Activated CD8-positive, alpha-beta memory T cell treated with anti-CD3 and anti-CD28 coated beads, Interleukin-2, amount 10 ng/mL, durations not matched to agents 7 days and 5 days (primary cell): ENCODE measurements at places on chromosomes 4 and X. TPM values are rescaled to one million over a fixed set of nuclear protein-coding genes. Genes with fewer than 3 reads are reported as not detected.
A peak's percentile ranks its signal among the peaks of the same experiment; 100 is the strongest.

DNA sequence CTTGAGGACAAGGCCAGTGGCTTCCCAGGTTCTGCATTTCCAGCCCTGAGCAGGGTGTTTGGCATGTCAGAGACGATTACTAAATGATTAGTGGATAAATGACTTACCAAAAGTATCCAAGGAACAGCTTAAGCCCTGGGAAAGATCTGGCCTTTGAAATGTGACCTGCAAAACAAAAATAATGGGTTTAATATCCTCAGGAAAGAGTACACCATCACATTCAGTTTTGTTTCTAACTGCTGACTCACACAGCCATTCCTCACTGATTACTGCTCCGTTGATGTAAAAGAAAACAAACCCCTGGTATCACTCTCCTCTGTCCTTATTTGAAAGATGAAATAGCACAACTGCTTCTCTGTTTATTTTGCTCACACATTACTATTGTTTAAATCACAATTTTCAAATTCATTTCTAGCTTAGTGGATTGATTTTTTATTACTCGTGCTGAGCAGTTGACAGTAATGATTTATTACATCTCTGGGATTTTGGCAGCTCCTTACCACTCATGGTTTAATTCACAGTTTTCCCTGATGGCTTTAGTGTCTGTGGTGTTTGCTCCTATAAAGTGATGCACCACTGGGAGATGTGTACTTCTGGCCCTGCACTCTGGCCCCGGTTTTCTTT lies 117.0 kb downstream of the CBLL2 start:
- DNase-seq = no peak

GRCh38 chr4:3715061-3715854 lies 50.9 kb upstream of the ADRA2C start:
- DNase-seq = no peak

DNA sequence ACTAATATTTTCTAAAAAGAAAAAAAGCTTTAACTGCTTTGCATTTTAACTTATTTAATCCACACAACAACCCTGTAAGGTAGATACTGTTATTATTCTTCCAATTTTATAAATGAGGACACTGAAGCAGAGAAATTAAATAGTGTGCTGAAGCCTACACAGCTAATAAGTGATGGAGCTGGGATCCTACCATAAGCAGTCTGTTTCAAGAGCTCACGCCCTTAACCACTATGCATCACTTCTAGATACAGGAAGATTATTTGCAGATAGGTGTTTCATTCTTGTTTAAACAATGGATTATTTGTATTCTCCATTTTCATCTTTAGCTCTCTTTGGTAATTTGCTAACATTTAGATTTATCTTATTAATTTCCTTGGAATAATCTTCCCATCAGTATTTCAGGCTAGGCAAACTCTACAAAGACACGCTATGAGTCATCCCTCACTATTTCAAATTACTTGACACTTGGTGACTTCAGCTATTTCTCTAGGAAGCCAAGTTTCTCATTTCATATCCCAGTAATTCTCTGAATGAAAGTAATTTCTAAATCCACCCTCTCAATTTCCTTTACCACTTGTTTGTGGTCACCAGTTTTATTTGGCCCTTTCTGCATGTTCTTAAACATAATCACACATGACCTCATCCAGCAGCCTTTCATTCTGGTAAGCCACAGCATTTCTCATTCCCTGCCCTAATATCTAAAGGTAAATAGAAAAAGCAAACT lies 67.3 kb downstream of the ASB9 start:
- DNase-seq = peak; percentile 39

- DNase-seq = no peak
Measured at GRCh38 chr4:38723726-38724474, 58.9 kb downstream of the TLR10 start.

DNA sequence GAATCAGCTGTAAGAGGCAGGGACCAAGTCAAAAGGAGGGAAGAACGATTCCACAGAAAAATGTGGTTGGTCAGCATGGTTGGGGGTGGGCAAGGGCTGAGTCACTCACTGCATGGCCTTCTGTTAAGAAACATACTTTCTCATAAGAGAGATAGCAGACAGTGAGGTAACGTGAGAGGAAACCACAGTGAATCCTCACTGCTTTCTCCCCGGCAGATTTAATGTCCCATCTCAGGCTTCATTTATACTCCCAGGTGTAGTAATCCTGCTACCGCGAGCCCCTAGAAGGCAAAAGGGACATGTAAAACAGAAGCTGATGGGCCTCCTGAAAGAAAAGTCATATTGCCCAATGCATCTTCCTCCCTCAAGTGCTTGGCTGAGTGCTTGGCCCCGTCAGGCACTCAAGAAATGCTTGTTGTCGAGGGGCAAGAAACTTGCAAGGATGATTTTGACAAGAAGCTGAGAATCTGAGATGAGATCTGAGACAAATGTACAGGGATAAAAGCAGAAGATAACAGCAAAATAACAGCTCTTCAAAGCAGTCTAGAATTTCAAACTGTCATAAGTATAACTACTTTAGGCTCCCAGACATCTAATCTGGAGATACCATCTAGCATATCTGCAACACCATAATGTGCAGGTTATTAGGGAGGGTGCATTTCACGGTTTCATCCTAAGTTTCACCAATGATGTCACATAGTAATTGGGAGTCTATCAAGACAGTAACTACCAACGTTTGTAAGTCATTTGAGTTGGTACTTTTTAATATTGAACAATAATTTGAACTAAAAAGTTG lies 40.2 kb downstream of the SH3KBP1 start:
- DNase-seq = peak; percentile 41

DNA sequence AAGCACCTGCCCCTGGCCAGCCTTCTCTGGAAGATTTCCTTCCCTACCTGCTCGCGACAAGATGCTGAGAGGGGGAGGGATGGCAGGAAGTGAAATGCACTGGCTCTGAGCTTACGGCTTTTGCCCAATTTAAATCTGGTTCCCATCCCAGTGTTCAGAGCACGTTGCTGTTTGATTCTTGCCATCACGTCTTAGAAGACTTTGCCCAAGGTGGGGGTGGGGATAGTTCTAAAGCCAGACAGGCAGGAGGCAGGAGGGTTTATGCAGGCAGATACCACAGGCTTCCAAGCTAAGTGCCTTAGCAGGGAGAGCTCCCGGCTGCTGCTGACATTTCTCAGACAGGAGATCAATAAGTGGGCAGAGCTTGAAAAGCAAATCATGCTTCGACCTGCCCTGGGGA lies 393.9 kb downstream of the MID1IP1 start:
- no peak for DNase-seq

DNA sequence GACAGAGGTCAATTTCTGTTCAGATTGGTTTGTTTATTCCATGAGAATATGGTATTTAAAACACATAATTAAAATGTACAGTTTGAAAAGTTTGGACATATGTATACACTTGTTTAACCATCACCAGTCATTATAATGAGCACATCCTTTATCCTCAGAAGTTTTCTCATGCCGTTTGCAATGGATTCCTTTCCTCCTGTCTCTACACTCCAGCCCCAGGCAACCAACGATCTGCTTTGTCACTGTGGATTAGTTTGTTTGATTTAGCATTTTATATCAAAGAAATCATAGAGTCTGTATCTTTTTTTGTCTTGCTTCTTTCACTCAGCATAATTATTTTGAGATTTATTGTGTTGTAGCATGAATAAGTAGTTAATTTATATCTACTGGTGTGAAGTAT lies 243.0 kb upstream of the TRAM1L1 start:
- DNase-seq = no peak

GRCh38 chrX:17944833-17945497 lies 83.9 kb upstream of the RAI2 start:
- no peak for DNase-seq

DNA sequence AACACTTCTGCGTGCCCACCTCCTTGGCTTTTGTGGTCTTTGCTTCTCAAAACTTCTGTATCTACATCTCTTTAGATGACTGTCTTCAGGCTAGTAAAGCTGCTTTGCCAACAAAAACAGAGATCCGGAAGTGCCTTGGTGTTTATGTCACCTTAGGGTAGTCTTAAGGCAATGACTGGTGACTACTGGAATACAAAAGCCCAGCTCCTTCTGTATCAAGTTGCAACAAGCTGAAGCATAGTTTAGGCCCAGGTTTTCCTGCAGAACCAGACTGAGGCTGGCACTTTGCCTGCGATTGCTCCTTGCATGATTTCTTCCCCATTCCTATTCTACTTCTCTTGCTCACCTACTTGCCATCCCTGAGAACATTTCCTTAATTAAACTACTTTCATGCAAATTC lies 333.8 kb downstream of the DMD start:
- no peak for DNase-seq

DNA sequence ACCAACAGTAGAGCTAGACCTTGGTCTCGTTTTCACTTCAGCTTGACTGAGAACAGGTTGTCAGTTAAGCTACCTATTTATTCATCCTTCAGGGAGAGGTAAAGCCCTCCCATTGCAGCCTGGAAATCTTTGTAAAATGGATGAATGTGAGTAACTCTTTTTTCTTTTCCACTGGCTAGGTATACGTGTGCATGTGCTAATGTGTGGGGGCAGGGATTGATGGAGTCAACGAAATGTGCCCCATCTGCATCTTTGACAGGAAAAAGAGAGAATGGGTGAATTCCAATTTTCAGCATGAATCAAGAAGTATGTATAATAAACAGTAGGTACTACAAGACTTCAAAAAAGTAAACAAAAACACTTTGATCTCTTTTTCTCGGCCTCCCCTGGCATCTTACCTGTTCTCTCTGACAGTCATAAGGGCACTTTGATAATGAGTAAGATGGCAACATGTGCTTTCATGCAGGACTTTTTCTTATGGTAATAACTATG lies at the start of gene IL21:
IL21 (minus strand) TSS at position 51 of the 492 bp plus-strand sequence. CDS start 55 bp downstream, outside the sequence.
- DNase-seq = no peak

DNA sequence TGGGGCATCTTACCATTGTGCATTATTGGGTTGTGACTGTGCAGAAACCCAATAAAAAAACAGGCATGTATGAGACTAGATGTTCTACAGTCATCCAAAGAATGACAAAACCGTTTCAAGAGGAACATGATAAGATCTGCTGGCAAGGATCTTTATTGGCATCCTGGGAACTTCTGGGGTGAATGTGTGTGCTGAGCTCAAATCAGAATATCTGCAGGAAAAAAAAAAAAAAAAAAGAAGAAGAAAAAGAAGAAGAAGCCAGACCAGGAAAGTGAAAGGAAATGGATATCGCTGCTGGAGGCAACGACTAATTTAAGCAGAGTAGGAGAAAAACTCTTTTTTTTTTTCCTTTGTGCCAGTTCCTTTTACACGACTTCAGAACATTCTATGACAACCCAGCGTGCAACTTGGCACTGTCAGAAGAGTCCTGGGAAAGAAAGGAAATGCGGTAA lies 484.2 kb upstream of the BOD1L1 start:
- no peak for DNase-seq

GRCh38 chr4:135164601-135165000 lies 963.0 kb upstream of the PABPC4L start:
- no peak for DNase-seq

DNA sequence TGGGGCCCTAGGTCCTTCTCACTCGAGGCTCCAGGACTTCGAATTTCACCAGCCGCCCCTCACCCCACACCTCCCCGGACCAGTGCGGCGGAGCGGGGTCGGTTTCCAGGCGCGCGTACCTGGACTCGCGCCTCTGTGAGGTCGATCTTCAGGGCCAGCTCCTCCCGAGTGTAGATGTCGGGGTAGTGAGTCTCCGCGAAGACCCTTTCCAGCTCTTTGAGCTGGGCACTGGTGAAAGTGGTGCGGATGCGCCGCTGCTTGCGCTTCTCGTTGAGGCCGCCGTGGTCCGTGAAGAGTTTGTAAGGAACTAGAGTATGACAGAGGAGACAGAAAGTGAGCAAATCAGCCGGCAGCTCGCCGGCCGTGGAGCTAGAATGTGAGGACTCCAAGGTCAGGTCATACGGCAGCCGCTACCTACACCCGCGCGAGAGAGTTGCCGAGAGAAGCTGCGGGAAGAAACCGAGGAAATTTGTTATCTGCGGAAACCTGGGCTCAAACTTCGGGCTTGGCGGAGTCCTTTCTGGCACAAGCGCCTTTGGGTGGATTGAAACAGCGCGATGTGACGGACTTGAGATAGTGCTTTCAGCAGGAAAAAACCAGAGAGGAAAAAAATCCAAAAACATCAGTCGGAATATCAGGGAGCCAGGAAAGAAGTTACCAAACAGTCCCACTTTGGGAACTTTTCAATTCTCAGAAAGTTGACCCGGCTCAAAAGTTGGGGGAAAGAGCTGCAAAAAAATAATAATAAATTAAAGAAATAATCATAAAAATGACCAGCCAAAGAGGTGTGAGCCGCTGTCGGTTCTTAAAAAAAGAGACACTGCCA lies 1.1 kb downstream of the PHOX2B start:
- no peak for DNase-seq

DNA sequence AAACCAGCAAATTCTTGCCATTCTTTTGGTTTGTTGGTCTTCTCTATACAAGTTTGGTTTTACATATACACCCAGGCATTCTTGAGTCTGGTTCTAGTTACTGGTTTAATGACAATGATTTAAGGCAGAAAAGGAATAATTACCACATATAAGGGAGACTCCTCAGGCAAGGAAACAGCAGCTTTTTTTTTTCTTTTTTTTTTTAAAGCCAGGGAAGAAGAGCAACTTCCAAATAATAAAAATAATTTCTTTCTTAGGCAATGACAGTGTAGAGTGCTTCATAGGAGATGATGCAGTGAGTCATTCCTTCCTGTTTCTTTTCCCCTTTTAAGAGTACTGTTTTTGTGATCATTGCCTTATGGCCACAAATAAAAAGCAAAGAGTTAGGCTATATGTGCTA lies 289.7 kb downstream of the DKK2 start:
- no peak for DNase-seq

GRCh38 chr4:107987916-107988762 lies 1.6 kb upstream of the HADH start:
- DNase-seq = no peak

DNA sequence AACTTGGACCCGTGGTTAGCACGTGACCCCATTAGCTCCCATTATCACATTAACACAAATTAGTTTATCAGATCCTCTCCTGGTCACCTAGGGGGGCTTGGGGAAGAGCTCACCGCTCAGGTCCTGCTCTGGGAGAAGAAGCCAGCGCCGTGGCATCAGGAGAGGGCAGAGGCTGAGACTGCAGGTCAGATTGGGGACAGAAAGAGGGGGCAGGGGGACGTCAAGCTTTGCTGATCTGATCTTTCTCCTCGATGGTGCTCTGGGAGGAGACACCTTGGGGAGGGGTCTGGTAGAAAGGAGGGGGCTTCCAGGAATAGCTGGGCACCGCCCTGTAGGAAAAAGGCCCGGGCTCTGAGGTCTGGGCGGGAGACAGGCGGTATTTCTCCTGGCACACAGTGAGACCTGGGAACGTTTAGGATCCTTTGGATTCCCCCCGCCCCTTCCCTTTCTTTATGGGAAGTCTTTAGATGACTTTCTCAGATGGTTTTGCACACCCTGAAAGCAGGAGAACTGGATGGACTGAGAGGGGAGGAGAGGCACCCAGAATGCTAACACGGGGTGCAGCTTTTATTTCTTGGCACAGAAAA lies 9.1 kb upstream of the ELF4 start:
- no peak for DNase-seq

- no peak for DNase-seq
Measured at GRCh38 chr4:142585411-142585810, 260.7 kb downstream of the INPP4B start.

GRCh38 chr4:128961405-128961804 lies 131.9 kb downstream of the SCLT1 start:
- no peak for DNase-seq

The NIPAL1 gene
- 0.35 TPM for total RNA-seq

The KIT gene
- 11.0 TPM for total RNA-seq

The GDPD2 gene
- total RNA-seq = not detected

The NAP1L2 gene
- total RNA-seq = 1.6 TPM

The SORCS2 gene
- total RNA-seq = 0.06 TPM

The PFKFB1 gene
- 1.2 TPM for total RNA-seq

The GPR50 gene
- total RNA-seq = not detected

The APLN gene
- 0.14 TPM for total RNA-seq

The HSFX3 gene
- not detected for total RNA-seq

The SOX3 gene
- total RNA-seq = not detected

The PARM1 gene
- 0.09 TPM for total RNA-seq
